Activated T-helper 17 cell treated with anti-CD3 and anti-CD28 coated beads, Interleukin-2, amount 50 U/mL, for 72 hours (primary cell): ENCODE measurements at places on chromosomes 2 and 18.

DNA sequence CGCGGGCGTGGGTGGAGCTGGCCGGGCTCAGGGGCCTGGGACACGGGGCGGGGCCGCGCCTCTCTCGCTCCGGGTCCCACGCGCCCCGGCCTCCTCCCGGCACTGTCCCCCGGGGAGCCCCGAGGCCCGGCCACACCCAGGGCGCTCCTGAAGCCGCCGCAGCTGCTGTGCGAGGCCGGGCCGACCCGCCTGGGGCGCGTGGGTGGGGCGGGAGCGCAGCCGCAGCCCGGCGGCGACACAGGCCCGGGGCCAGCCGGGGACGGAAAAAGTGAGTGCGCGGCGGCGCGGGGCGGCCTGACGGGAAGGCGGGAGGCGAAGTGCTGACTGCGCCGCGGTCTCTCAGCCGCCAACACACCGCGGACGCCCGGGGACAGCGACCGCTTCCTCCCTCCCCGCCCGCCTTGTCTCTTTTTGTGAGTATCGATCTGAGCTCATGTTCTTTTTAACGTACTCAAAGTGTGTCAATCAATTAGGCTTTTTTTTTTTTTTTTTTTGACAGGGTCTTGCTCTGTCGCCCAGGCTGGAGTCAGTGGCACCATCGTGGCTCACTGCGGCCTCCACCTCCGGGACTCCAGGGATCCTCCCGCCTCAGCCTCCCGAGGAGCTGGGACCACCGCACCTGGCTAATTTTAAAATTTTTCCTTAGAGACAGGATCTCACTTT is 14.5 kb downstream of the PDCD1 start:
- ATAC-seq, result peak; percentile 80

GRCh38 chr2:63790491-63790890 is 51.2 kb upstream of the UGP2 start:
- no peak for ATAC-seq

DNA sequence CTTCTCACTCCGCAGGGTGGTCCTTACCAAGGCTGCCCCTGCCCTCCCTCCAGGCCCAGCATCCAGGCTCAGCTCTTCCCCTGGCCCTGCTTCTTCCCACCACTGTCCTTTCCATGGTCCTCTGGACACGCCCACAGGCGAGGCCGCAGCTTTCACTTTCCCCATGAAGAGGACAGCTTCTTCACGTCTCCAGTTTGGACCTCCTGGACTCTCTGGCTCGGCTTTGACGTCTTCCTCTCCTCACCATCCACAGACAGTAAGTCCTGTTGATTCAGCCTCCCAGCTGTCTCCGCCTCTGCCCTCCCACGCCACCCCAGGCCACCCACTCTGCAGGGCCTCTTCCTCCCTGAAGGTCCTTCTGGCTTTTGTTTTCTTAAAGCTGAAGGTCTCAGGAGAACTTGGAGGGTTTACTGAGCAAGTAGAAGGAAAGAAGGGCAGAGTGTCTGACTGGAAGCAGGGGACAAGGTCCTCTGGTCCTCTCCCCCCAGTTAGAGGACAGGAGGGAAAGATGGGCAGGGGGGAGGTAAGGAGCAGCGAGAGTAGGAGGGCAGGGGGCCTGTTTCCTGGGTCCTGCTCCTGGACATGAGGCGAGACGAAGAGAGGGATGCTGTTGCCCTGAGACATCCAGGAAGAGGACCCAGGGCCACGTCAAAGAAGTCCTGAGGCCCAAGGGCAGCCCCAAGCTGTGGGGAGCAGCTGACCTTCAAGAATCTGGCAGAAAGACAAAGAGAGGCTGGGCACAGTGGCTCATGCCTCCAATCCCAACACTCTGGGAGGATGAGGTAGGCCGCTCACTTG is 24.7 kb upstream of the NMUR1 start:
- ATAC-seq, result no peak

- no peak for ATAC-seq
These were observed 2.5 kb downstream of the PAX3 start for GRCh38 chr2:222296311-222296741.

DNA sequence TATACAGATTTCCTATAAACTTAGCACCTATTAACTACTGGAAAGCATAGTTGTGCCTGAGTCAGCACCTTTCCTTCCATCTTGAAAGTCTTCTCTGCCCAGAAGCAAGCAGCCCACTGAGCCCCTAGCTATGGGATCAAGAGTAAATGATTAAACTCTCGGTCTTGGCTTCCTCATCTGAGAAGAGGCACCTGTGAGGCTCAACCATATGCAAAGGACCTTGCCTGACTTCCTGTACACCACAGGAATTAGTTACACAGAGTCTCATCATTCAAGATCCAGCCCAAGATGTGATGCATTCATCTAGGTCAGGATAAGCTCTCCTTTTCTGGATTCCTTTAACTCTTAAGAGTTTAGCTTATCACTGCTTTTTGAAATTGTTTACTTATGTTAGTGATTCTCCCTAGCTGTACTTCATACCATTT is 96.0 kb downstream of the CDH2 start:
- no peak for ATAC-seq

DNA sequence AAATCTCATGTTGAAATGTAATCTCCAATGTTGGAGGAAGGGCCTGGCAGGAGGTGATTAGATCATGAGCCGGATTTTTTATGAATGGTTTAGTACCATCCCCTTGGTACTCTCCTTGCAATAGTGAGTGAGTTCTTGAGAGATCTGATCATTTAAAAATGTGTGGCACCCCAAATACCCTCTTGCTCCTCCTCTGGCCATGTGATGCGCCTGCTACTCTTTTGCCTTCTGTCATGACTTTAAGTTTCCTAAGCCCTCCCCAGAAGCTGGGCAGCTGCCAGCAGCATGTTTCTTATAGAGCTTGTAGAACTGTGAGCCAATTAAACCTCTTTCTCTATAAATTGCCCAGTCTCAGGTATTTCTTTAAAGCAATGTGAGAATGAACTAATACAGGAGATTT is 72.6 kb upstream of the FIGN start:
- ATAC-seq, result no peak

DNA sequence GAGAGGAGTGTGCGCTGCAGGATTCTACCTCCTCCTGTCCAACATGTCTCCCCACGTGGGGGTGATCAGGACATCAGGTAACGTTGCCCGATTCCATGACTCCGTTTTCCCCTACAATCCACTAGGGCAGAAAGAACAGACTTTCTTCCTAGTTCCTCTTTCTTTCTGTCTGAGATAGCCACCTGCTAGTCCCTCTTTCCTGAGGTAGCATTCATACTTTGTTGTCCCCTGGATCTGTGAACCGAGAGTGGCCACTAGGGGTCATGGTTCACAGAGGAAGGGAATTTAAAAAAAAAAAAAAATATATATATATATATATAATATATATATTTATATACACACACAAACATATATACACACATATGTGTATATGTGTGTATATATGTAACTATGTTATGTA is 210.0 kb upstream of the ZNF521 start:
- ATAC-seq, result no peak

DNA sequence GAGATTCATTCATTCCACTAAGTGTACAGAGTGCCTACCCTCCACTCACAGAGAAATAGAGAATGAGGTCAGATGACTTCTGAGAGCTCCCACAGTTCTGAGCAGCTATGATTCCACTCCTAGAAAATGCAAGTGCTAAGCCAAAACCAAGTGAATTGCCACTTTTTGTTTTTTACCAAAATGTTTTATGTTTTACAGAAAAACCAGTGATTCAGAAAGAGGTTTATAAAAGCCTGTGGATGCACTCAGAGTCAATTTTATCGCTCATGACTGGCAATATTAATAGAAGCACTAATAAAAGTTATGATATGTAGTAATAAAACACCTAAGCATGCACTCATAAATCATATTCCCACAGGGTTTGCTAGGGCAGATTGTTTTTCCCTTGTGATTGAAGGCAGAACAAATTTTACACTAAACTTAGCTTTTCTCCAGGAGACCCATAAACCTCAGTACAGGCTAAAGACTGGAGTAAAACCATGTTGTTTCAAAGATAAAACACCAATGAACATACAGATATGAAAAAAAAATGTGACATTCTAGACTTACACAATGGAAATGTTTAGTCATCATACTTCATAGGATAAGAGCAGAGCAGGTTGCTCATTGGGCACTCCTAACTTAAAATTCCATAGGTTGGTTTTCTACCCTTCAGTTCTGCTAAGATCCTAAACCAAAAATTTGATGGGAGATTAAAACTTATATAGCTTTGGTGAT is 67.5 kb downstream of the PDK1 start:
- no peak for ATAC-seq

DNA sequence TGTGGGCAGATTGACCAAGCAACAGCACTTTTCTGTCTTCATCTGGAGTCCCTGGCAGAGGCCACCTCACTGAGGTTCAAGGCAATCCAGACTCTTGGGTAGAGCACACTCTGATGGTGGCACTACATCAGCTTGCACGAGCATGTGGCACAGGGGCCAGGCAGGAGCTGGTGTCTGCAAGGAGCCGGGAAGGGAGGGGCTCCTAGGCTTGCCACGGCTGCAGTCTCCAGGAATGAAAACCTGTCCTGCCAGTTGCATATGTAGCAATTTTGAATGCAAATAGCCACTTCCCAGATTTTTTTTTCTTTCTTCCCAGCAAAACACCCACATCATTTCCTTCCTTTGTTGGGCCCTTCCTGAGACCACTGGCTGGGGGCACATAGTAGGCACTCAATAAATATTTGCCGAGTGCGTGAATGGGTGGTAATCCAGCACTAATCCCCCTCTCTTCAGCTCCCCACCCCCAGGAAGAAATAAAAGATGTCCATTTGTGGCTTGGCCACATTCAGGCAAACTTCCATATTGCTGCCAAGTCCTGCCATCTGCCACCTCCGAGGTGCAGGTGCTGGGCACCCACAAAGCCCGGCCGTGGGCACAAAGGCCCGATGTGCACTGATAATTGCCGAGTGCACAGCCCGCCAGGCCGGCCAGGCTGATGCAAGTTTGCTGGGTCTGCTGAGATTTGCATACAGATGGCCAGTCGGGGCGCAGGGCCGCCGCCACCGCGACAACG is 72.4 kb downstream of the MYCN start:
- ATAC-seq, result no peak

DNA sequence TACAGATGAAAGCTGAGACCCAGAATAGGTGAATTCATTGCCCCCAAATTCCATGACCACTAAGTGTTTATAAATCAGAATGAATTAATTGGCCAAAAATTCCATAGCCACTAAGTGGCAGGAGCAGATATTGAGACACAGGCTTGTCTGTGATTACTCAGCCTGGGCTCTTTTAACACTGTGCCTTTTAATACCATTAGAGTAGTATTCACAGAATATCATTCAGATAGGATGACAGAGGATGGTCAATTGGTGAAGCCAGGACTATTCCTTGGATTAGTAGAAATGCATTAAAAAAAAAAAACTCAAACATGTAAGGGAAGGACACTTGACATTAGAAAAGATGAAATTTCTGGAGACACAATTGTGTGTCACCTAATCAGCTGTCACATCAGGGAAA is 698.6 kb downstream of the DCC start:
- ATAC-seq, result no peak

DNA sequence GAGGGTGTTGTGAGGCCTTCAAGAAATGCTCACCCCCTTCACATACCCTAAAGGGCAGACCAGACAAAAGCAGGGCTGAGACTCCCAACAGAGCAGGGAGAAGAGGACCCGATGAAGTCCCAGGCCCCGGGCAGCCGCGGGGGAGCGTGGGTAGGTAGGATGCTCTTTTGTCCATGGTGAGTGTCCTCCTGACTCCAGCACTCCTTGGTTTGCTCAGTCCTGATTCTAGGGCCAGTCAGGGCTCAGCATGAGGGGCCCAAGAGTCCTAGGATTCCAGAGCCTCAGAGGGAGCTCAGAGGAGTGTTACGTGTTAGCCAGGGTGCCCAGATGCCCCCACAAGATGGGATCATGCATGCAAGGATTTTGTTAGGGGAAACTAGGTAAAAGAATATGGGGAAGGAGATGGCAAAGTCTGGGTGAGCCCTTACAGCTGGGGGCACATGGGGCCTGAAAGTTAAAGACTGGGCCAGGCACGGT is 64.8 kb downstream of the SMAD7 start:
- no peak for ATAC-seq

GRCh38 chr2:9247786-9248185 is 41.2 kb downstream of the ASAP2 start:
- ATAC-seq, result no peak

DNA sequence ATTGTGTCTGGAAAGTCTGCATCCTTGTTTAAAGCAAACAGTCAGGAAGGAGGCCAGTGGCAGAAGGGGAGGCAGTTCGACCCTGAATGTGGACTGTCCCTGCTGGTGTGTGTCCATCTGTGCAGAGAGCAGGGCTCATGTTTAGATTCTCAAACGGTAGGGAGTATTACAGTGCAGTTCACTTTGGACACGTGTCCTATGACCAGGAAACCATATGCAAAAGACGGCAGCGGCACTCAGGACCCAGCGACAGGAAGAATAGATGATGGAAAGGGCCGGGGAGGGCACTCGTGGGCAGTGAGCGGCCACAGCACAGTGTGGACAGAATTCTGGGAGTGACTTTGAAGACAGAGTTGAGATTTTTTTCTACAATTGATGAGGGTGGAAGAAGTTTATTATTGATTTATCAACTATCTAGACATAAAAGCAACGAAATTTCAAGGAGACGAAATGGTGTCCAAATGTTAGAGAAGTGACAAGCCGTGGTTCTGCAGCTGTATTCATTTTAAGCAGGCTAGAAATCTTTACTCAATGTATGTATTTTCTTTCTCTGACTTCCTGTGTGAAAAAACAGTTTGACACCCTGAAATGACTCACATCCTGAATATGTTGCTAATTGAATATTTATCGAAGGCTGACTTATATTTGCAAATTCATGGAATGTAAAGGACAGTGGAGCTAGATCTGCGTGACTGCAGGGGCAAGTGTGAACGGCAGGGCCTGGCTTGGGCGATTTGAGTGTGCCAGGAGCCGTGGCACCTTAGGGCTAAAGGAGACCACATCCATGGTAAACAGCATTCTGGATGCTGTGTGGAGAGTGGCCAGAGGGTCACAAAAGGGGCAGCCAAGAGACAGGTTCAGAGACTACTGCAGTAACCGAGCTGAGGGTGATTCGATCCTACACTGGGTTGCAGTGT is 214.2 kb downstream of the PTGR3 start:
- peak; percentile 82 for ATAC-seq

GRCh38 chr2:176056406-176056805 is 27.4 kb downstream of the EVX2 start:
- ATAC-seq, result no peak

- ATAC-seq, result no peak
These were observed 42.4 kb downstream of the GYPC start for GRCh38 chr2:126698376-126698775.

DNA sequence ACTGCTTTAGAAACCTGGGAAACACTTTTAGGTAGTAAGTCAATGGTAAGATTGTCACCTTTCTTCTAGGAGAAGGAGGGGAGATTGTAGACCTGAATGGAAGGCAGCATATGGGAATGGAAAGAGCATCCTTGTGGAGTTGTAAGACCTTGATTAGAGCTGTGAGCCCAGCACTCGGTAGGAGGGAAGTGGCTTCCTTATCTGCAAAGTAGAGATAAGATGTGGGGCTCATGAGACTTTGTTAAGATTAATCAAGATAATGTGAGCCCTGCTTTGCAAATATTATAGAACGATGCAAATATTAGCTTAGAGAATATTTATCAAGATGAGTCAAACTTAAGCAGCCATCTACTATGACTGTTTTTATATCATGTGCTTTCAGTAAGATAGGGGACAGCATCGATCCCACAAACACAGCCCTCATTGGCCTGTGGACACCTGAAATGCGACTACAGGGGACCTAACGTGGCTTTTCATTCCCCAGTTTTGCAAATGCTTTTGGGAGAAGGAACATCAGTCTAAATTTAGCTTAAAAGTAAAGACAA is 243.7 kb downstream of the LTBP1 start:
- no peak for ATAC-seq
